Activated CD4-positive, alpha-beta T cell treated with anti-CD3 and anti-CD28 coated beads for 4 hours (primary cell): ENCODE measurements at places on chromosomes 5 and 9.
A peak's percentile ranks its signal among the peaks of the same experiment; 100 is the strongest.

GRCh38 chr9:73423891-73424290 is 272.2 kb downstream of the ANXA1 start:
- DNase-seq, result no peak

DNA sequence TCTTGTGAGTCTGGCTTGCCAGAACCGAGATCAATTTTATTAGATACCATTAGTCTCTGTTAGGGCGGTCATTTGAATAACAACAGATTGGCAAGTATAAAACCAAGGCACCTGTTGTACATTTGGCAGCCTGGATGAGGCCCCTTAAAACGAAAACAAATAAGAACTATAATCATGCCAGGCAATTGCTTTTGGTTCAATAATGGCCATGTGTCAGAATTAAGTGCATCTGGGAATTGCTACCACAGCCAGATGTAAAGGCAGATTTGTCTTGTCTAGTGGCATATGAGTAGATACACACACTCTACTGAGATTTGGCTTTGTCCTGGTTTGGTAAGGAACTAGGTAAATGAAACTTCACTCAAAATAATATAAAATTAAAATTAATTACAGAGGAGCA is 1046.2 kb upstream of the DMAC1 start:
- DNase-seq, result no peak

DNA sequence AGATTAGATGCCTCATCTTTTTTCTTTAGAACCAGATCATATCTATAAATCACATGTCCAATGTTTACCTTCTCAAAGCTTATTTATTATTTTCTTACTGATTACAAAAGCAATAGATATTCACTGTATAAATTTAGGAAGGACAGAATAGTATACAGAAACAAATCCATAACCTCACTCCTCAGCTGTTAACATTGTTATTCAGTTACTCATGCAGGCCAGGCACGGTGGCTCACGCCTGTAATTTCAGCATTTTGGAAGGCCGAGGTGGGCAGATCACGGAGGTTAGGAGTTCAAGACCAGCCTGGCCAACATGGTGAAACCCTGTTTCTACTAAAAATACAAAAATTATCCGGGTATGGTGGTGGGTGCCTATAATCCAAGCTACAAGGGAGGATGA is 15.3 kb downstream of the STOM start:
- no peak for DNase-seq

DNA sequence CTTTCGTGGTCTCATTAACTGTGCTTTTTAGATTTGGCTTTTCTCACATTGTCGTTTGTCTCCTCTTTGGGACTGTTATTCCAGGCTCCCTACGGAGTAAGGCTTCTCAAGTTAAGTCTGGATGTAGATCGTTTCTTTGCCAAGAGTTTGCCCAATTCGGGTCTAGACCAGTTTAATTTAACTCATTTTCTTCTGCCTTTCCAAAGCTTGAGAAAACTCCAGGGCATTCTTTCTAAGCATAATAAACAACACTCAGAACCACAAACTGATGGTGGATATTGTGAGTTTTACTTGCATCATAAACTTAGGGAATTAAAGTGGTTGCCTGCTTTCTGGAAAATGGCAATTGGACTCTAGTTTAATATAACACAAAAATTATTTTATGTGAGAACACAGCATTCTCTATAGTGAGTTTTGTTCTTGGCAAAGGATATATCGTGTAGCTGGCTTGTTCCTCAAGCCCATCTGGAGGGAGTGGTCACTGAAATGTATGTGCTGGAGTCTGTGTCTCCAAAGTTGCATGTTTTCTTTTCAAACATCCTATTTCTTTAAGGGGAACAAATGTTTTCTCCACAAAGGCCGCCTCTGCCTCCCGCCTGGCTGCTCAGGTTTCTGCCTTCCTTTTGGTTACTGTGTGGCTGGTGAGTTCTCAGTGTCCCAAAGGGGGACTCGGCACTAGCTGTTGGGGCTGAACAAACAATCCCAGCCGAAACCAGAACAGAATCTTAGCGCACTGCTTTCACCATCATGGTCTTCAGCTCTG is 211.3 kb upstream of the FBN2 start:
- DNase-seq, result no peak

GRCh38 chr9:15642369-15642962 is 89.6 kb downstream of the CCDC171 start:
- no peak for DNase-seq

DNA sequence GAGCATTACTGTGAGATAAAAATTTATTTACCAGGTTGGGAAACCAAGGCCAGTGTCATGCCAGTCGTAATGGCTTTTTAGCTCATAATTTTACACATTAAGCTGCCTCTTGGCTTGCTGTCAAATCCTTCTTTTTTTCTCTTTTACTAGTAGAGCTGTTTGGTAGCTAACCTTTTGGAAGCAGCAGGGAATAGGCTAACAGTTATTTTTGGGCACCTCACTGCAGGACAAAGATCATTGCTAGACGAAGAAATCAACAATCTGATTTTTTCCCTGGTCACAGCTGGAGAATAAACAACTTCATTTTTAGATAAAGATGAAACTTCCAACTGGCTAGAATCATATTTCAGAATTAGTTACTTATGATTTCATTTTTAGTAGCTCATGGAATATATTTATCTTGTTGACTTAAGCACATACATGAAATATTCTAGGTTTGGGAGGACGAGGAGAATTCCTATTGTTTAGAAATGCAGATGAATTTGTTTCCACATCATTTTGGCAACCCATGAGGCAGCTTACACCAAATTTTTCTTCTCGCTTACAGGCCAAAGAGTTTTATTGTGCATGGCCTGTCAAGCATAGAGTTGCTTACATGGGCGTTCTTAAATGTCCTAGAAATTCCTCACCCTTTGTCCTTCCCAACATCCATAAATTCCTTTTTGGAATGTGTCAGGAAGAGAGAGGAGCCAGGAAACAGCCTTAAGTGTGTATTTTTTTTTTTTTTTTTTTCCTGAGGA is 19.6 kb downstream of the TNC start:
- DNase-seq, result no peak

DNA sequence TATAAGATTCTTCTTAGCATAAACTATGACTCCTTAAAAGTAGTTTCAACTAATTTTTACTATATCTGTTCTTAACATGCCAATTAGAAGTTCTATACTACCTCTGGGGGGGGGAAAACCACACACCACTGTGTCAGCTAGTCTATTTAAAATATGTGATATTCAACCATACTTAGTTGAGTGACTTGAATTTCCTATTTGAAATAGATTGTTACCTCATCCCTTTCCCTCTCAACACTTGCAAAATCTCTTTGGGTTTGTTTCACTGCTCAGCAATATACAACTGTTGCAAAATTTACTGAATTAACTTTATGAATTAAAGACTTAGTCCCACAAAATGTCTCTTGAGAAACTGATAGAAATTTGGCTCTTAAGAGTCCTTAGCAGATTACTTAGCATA is 151.1 kb upstream of the POU5F2 start:
- DNase-seq, result no peak

DNA sequence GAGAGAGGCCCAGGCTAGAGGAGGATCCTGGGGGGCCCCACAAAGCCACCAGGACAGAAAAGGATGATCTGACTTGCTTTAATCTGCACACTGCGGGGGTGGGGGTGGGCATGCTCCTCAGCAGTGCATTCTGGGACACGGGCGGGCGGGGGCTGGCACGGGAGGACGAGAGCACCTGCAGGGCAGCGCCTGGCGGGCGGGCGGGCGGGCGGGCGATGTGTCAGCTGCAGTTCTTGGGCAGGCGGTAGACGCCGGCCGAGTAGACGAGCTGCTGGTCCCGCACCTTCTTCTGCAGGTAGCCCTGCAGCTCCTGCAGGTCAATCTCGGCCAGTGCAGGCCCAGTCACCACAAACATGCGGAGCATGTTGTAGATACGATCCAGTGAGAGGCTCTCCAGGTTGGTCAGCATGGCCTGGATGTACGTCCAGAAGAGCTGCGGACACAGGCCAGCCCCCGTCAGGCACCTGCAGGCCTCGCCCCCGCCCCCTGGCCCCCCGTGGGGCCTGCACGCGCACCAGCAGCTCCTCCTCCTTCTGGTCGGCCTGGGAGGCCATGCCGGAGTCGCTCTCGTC is 3.0 kb upstream of the TMEM210 start:
- no peak for DNase-seq

- DNase-seq, result no peak
Observed at GRCh38 chr9:98673681-98674080, 35.1 kb downstream of the GABBR2 start.

GRCh38 chr9:93897075-93897970 is 57.8 kb downstream of the BARX1 start:
- no peak for DNase-seq

GRCh38 chr5:166834246-166834645 is 1457.2 kb upstream of the WWC1 start:
- DNase-seq, result no peak

- no peak for DNase-seq
Observed at GRCh38 chr5:98845878-98846277, 72.4 kb downstream of the RGMB start.

- no peak for DNase-seq
Observed at GRCh38 chr5:35063414-35063813, 15.7 kb upstream of the AGXT2 start.

- DNase-seq, result no peak
Observed at GRCh38 chr5:103375350-103375749, 116.8 kb downstream of the MACIR start.

GRCh38 chr5:151107084-151107483 is 26.2 kb upstream of the TNIP1 start:
- no peak for DNase-seq

GRCh38 chr9:15927161-15927560 is 374.3 kb downstream of the CCDC171 start:
- DNase-seq, result no peak

DNA sequence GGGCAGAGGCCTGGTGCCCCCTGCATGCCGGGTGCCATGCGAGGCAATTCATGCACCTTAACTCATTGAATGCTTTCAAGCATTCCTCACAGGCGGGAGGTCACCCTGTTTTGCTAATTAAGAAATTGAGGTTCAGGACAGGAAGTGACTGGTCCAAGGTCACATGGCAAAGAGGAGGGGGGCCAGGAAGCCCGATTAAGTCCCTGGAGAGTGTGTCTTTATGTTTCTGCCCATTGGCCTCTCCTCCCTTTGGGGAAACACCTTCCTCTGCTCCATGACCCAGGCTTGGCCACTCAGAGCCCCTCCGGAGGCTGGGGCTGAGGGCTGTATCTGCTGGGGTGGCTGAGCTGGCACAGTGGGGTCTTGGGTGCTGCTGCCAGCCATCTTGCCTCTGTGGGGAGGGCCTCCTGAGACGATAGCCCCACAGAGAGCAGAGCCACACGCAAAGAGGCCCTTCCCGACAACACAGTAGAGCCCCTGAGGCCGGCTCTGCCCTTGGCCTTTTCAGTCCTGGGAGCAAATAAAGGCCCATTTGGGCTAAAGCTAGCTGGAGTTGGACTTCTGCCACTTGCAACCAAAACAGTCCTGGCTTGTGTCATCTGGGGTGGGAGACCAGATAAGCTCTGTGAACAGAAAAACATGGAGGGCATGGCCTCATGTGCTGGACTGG is 90.8 kb upstream of the NEURL1B start:
- no peak for DNase-seq

DNA sequence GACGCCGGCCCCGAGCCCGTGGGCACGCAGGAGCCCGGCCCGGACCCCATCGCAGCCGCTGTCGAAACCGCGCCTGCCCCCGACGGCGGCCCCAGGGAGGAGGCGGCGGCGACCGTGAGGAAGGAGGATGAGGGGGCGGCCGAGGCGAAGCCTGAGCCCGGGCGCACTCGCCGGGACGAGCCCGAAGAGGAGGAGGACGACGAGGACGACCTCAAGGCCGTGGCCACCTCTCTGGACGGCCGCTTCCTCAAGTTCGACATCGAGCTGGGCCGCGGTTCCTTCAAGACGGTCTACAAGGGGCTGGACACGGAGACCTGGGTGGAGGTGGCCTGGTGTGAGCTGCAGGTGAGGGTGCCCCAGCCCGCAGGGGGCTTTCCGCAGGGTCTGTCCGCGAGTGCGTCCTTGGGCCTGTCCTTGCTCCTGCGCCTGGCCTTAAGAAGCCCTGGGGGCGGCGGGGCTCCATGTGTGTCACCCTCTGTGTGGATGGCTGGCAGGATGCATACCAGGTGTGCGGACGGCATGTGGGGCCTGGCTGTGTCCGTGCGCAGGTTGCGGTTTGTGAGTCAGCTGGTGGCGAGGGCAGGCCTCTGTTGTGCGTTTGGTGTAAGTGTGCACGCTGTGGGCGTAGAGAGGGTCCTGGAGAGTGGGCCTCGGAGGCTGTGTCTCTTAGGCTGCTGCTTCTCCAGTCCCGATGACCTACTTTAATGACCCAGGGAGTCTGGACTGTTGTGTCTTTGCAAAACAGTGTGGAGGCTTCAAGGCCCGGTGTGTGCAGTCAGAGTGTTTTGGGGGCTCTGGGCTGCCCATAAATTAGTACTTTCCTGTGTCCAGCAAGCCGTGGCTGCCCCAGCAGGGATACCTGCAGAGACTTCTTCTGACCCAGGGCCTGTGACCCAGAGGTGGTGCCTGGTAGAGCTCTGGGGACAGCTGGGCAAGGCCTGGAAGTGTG is 1.6 kb downstream of the WNK2 start:
- no peak for DNase-seq

DNA sequence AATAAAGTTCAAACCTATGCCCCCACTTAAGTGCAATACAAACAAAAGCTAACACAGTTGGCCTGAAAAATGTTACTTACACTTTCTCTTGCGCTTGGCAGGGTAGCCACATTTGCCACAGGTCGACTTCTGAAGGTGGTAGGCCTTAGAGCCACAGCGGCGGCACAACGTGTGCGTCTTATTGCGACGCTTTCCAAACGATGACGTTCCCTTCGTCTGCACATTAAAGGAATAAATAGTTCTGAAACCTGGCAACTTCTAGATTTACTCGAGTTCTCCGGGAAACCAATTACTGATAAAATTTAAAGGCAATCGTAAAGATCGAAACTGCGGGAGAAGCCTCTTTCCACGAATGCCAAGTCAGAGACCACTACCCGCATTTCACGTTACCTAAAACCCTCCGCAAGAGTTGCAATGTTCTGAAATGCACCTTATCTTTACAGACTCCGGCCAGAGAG is 602 bp downstream of the RPL37 start:
- DNase-seq, result peak; percentile 45

- DNase-seq, result no peak
Observed at GRCh38 chr5:103357636-103358035, 99.1 kb downstream of the MACIR start.

DNA sequence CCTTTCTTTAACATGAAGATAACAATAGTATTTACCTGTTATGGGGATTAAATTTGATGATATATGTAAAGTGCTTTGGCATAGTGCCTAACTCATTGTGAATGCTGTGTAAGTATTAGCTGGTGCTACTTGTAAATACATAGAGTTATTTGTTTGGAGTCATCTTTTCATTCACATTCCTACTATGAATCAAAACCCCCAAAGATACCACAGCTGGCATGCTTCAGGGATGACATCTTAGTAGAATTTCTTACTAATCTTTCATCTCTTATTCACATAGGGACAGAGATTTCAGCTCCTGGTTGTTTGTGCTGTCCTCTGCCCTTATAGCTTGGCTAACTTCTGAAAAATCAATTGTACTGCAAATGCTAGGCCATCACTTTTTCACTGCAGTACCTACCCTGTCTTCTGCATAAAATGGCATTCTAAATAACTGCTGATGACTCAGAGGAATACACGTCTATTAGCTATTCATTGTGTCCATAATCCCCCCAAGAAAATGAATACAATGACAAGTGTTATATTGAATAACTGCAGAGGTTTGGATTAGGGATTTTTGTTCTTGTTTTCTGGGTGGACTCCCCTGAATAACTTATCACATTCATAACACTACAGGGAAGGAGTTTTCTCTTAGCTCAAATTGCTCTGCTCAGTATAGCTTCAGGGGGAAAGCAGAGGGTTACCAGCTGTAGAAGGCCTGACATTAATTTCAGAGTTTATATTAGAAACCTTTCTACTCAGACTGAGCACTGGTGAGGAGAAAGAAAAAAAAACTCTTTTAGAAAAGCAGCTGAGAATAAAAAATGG is 192.2 kb upstream of the C9orf72 start:
- DNase-seq, result no peak
